Regular cardiac myocyte (primary cell): ENCODE measurements at places on chromosomes 7 and 10. TPM values are rescaled to one million over a fixed set of nuclear protein-coding genes. Genes with fewer than 3 reads are reported as not detected.

RELN gene
- 20.0 and 94.7 TPM in 2 replicates for total RNA-seq

NACAD gene
- total RNA-seq, result 0.38 and 0.56 TPM in 2 replicates

ITIH5 gene
- total RNA-seq, result 0.19 and 1.4 TPM in 2 replicates

SLC26A5 gene
- total RNA-seq, result not detected in 2 replicates

FAM25G gene
- total RNA-seq, result not detected in 2 replicates

BHLHA15 gene
- 0.77 and 2.8 TPM in 2 replicates for total RNA-seq

ELN gene
- total RNA-seq, result 6.2 and 6.9 TPM in 2 replicates

CCL24 gene
- total RNA-seq, result not detected in 2 replicates

NYAP1 gene
- total RNA-seq, result 0.19 and 0.85 TPM in 2 replicates

PKD2L1 gene
- total RNA-seq, result not detected in 2 replicates

NODAL gene
- total RNA-seq, result not detected in 2 replicates

PDE6C gene
- total RNA-seq, result not detected in 2 replicates

OR2A7 gene
- not detected in 2 replicates for total RNA-seq

PTPRE gene
- total RNA-seq, result 1.7 and 3.9 TPM in 2 replicates

HKDC1 gene
- total RNA-seq, result 0.38 and 0.85 TPM in 2 replicates

WNT8B gene
- not detected in 2 replicates for total RNA-seq

TMEM225B gene
- total RNA-seq, result under 0.01 and 0.85 TPM in 2 replicates

RBM33 gene
- total RNA-seq, result 17.4 and 19.7 TPM in 2 replicates

PPIF gene
- 31.3 and 40.8 TPM in 2 replicates for total RNA-seq

HERC4 gene
- 133 and 152 TPM in 2 replicates for total RNA-seq

SNCG gene
- total RNA-seq, result 26.3 and 36.1 TPM in 2 replicates

CFAP46 gene
- under 0.01 and 0.19 TPM in 2 replicates for total RNA-seq

MARVELD1 gene
- 15.5 and 22.8 TPM in 2 replicates for total RNA-seq

HIBADH gene
- total RNA-seq, result 62.7 and 78.6 TPM in 2 replicates

GSTO2 gene
- 2.3 and 2.5 TPM in 2 replicates for total RNA-seq

SFTPD gene
- not detected in 2 replicates for total RNA-seq

NEURL1 gene
- total RNA-seq, result under 0.01 TPM in 2 replicates
